ENCODE measurements at places on chromosomes 13 and 19.
A peak's percentile ranks its signal among the peaks of the same experiment; 100 is the strongest.

- DNase-seq: no peak
Measured at GRCh38 chr13:28031896-28032288, 43.4 kb upstream of the URAD start.

GRCh38 chr13:74921326-74921725 lies 560.6 kb downstream of the TBC1D4 start:
- DNase-seq: no peak

GRCh38 chr13:102580552-102581169 lies 16.1 kb upstream of the TPP2 start:
- DNase-seq: no peak

GRCh38 chr19:42552086-42553065 lies 24.1 kb upstream of the CEACAM1 start:
- no peak for DNase-seq

- DNase-seq: no peak
Measured at GRCh38 chr19:44346556-44346955, 9.9 kb downstream of the ZNF112 start.

DNA sequence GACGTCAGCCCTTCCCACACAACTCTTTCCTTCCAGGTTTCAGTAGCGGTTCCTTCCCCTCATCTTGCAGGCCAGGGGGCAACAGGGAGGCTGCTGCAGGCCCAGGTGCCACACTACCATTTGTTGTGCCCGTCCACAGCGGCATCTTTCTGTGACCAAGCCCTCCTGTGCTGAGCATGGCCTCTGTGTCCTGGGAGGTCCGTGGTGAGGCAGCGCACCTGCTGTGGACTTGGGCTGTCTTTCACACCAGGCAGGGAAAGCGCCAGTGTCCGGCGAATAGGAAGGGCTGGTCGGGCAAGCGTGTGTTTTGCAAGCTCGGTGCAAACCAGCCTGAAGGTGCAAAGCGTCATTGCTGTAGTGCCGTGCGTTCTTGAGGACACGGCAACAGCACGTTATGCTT lies 21.4 kb downstream of the SLC15A1 start:
- DNase-seq: peak; percentile 77

DNA sequence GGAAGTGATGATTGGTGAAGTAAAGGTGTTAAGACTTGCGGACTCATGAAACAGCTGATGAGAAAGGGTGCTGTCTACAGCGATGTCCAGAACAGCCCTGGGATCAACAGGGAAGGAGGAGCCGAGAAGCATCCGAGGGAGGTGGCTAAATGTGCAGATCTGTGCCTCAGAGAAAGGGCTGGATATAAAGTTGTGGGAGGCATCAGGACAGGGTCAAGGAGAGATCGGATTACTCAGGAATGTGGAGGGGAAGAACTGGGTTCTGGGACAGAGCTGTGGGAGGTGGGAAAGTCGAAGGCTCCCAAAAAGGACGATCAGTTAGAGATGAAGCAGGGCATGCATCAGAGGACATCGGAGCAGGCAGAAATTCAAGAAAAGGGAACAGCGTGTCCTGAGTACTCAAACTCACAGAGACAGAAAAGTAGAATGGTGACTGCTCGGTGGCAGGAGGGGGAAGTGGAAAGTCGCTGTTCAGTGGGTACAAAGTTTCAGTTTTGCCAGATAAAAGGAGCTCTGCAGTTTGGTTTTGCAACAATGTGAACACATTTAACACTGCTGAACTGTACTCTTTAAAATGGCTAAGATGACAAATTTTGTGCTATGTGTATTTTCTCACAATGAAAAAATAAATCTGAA lies 1.9 kb downstream of the SIGLEC14 start:
- no peak for DNase-seq

DNA sequence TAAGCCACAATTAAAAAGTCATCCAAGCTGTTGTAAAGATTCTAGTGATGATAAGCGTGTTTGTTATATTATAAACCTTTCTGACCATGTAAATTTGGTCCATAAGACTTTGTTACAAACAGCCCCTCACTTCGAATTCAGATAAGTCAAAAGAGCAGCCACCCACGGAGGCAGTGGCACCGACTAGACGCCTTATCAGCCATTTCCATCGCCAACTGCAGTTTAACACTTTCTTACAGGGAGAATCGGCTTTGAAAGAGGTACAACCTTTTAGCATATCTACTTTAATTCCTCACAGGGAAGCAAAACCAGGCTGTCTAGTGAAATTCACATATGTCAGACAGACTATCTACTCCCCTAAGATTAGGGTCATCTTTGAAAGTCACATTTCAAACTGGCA lies 47.5 kb downstream of the SOX21 start:
- DNase-seq: no peak

DNA sequence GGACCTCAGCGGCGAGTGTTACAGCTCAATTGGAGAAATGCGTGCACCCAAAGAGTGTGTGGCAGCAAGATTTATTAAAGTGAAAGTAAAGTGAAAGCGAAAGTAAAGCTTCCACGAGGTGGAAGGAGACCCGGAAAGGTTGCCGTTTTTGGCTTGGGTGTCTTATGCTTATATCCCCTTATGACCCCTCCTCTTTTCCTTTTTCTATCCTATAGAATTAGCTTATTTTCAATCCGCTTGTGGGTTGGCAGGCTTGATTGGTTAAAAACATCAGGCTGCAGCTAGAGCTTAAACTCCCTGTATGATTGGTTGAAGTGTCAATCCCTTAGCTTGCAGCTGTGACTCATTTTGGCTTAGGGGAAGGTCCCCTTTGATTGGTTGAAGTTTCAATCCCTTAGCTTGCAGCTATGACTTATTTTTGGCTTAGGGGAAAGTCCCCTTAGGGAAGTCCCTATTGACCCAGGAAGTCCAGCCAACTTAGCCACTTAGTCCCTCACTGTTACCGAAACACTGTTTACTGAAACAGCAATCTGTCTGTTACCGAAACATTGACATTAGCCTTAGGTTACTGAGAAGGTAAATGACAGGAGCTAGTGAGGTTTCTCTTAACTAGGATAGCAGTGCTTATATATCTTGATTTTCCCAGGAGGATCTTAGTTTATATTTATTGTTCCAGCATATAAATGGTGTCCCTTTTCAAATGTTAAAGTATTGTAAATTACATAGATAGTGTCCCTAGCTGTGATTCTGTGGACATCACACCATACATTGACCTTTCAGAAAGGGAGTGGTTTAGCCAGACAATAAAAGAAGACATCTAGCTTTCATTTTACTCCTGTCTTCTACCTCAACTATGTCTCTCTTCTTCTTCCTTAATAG lies 575.8 kb downstream of the DACH1 start:
- DNase-seq: peak; percentile 46

DNA sequence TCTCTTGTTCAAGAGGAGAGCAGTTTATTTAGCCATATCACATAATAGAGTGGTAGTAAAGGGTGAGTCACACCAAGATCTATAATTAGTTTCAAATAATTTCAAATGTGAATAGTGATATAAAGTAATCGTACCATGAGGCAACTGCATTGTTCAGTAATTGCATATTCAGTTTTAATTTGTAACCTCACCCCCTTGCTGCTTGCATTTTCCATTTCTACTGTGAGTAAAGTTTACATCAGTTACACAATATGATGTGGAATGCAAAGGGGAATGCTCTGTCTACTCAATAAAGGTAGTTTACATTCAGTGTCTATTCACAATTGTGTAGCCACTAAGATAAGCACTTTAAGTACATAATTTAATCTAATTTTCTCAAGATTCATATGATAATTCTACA lies 1695.7 kb upstream of the SPRY2 start:
- DNase-seq: no peak

DNA sequence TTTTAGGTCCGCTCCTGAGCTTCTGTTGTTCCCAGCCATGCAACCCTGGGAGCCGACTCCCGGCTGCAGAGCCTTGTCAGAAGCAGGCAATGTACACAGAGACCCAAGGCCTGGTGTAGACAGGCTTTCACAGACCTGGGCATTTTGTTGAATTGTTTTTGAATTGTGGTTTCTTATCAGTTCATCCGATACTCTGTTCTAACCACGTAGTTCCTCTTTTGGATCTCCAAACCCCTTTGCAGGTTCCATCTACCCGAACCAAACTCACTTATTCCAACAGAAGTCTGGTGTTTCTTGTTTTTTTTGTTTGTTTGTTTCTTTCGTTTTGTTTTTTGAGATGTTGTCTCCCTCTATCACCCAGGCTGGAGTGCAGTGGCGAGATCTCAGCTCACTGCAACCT lies 6.3 kb upstream of the NLRP2 start:
- DNase-seq: no peak

DNA sequence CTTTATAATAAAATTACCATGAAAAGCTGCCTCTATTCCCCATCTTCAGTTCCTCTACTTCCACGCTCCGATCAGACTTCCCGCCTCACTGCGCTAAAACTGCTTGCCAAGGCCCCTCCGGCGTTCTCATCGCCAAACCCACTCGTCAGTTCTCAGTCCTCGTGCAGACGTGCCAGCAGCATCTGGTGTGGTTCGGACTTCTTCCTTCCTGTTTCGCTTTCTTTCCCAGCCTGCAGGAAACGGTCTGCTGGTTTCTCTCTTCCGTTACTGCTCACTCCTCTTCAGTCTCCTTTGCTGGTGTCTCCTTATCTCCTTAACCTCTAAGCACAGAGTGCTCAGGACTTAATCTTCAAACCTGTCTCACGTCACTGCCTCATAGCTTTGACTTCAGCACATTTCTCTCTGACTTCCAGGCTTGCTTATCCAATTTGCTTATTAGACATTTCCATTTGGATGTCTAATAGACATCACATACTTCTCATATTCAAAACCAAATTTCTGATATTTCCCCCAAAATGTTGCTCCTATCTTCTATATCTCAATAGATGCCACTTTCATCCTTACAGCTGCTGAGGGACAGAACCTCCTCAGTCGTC lies 40.3 kb downstream of the RCBTB2 start:
- DNase-seq: peak; percentile 13

DNA sequence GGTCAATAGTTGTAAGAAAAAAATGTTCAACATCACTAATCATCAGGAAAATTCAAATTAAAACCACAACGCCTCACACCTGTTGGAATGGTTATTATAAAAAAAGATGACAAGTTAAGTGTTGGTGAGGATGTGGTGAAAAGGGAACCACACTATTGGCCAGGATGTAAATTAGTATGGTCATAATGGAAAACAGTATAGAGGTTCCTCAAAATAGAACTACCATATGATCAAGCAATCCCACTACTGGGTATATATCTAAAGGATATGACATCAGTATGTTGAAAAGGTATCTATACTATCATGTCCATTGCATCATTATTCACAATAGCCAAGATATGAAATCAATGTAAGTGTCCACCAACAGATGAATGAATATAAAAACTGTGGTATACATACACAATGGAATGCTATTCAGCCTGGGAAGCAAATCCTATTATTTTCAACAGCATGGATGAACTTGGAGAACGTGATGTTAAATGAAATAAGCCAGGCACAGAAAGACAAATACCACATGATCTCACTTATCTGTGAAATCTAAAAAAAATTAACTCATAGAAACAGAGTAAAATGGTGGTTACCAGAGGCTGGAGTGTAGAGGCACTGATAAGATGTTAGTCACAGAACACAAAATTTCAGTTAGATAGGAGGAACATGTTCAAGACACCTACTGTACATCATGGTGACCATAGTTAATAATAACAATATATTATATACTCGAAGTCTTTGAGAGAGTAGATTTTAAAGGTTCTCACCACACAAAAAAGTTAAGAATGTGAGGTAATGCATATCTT lies 56.6 kb downstream of the TBC1D4 start:
- DNase-seq: no peak

- no peak for DNase-seq
Measured at GRCh38 chr19:41133260-41133659, 19.0 kb downstream of the CYP2F1 start.

- no peak for DNase-seq
Measured at GRCh38 chr19:17214508-17215126, 540 bp upstream of the USE1 start.
